Astrocyte of the hippocampus (primary cell): ENCODE measurements at places on chromosomes 6 and 20.
A peak's percentile ranks its signal among the peaks of the same experiment; 100 is the strongest.

DNA sequence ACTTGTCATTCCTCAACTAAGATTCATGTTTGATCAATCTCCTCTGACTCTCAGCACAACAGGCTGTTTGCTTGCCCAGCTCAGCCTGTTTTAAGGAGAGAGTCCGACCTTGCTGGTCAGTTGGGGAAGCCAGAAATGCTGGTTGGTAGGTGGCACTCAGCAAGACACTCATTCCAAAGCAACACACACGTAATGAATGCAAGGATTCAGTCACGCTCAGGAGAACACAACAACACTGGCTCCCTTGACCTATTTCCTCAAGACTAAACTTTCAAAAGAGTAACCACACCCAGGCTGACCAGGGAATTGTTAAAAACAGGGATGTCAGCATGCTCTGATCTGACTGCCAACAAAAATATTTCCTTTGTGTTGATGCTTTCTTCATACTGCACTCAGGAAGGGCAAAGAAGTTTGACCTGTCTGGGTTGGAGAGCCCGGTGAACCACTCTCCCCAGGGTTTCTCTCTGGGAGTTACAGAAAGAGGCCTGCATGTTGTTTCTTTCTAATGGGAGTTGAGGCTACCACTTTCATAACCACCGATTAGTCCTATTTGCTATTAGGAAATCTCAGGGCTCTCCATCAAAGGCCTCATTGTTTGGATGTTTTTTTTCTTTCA, 25.6 kb upstream of the PREP start:
- peak; percentile 69 for DNase-seq

DNA sequence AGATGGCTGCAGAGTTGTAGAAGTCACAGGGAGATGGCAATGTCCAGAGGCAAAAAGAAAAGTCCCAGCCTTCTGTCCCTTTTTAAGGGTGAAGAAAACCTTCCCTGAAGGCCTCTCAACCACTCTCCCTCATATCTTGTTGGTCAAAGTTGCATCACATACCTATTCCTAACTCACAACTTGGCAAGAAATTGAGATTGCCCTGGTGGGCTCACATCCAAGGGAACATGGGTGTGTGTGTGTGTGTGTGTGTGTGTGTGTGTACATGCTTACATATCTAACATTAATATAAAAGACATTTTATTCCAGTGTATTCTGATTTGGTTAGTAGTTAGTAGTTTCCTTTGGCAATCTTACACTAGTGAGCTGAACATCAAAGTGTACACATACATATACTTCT, 144.3 kb upstream of the SALL4 start:
- DNase-seq, result no peak

DNA sequence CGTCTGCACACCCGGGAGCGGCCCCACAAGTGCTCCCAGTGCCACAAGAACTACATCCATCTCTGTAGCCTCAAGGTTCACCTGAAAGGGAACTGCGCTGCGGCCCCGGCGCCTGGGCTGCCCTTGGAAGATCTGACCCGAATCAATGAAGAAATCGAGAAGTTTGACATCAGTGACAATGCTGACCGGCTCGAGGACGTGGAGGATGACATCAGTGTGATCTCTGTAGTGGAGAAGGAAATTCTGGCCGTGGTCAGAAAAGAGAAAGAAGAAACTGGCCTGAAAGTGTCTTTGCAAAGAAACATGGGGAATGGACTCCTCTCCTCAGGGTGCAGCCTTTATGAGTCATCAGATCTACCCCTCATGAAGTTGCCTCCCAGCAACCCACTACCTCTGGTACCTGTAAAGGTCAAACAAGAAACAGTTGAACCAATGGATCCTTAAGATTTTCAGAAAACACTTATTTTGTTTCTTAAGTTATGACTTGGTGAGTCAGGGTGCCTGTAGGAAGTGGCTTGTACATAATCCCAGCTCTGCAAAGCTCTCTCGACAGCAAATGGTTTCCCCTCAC, 21.0 kb downstream of the PRDM1 start:
- DNase-seq, result no peak

DNA sequence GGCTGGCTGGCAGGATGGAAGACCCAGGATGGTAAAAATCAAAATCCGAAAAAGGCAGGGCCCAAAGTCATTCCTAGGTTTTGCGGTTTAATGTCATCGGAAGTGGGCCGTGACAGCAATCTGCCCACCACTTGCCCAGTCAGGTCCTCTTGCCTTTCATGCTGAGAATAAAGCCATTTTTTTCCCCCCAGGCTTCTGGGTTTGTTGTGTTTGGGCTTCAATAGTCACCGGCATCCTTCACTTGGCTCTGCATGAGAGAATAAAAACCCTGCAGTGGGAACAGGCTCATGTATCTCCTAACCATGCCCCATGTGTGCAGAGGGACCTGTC, 56.1 kb downstream of the MEP1A start:
- DNase-seq, result no peak

GRCh38 chr20:8917084-8917483, 151.8 kb upstream of the PLCB4 start:
- no peak for DNase-seq

DNA sequence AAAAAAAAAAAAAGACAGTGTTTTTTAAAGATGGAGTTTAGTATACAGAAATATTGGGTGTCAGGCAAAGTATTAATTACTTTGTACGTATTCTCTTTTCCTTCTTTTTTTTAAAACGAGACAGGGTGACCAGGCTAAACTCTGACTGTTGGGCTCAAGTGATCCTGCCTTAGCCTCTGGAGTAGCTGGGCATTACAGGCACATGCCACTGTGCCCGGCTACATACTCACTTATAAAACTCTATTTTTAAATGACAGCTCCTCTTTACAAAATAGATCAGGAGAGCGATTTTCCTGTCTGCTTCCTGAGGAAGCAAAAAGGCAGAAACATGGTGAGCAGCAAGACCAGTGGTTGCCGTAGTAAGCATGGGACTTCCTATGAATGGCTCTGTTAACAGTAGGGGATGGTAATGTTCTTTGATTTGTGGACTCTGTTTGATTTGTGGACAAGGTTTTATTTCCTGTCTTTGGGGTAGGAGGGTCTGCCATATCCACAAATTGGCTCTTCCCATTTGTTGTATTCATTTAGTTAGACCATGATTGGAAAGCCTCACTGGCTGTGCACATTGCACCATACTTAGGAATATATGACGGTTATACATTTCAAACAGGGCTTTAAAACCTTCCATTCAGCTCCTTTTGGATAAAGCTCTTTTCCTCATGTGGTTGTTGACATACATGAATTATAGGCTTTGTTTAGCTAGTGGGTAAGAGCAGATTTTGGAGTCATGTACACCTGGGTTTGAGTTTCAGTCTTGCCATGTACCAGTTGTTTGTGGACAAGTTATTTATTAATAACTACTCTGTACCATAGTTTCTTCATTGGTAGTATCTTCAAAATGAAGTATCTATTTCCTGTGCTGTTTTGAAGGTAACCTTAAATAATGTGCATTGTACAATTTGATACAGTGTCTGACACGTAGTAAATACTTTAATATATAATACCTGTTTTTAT, 45.1 kb downstream of the PTPRA start:
- no peak for DNase-seq

DNA sequence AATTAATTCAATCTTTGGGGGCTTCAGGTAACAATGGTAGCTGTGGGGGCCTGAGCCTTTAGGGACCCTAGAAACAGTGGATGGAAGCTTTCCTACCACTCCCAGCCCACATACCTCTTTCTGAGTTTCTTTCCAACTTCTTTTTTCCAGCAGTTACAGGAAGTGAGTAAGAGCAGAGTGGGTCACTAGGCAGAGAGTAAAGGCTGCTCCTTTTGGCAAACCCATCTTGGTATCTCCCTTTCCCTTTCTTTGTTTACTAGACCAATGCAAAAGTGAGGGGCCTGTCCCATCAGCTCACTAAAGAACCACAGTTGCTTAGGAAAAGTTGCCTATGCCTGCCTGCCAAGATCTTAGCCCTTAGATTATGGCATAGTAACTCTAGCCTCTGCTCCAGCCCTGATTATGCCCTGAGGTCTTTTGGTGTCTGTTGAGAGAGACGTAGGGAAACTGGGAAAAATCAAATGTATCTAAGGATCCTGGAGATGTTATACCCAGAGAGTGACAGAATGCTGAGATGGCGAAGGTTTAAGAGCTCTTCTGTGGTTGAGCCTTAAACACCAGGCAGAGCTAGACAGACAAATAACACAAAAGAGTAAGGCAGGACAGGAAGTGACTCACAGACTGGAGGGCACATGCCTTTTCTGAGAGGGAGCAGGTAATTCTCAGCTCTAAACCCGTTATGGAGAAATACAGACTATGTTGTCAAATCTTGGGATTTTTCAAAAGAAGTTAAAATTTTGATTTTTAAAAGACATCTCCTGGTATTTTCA, 31.3 kb downstream of the TRMT6 start:
- DNase-seq, result peak; percentile 61

DNA sequence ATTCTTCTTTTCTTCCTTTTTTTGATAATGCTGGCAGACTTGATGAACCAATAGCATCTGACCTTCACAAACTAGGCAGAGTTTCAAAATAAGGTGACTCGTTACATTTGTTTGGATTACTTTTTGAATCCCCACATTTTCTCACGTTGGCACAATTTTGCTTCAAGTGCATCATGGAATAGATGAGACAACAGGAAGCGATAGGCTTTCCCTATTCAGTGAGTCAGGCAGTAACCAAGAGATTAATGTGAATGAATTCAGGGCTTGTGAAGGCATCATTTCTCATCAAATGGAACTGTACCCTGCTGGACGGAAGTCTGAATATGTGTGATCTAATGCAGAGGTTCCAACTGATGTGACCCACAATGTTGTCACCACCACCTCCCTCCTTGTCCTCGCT, 10.7 kb downstream of the RFPL4B start:
- DNase-seq, result peak; percentile 20

- DNase-seq, result peak; percentile 6
Measured at GRCh38 chr6:56148488-56149186, 98.7 kb downstream of the COL21A1 start.

DNA sequence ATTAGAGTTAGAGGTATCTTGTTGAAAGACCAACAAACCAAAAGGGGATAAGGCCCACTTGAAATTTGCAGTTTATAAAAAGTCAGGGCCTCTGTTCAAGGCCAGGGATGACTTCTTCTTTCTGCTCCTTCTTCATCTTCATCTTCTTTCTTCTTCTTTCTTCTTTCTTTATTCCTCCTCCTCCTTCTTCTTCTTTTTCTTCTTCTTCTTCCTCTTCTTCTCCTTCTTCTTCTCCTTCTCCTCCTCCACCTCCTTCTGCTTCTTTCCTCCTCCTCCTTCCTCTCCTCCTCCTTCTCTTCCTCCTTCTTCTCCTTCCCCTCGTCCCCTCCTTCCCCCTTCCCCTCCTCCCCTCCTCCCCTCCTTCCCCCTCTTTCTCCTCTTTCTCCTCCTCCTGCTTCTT, 18.4 kb upstream of the ZNF292 start:
- no peak for DNase-seq

- DNase-seq, result no peak
Measured at GRCh38 chr6:117393045-117393444, 32.7 kb downstream of the ROS1 start.

GRCh38 chr6:38703949-38704590, 1.1 kb upstream of the GLO1 start:
- DNase-seq, result no peak

DNA sequence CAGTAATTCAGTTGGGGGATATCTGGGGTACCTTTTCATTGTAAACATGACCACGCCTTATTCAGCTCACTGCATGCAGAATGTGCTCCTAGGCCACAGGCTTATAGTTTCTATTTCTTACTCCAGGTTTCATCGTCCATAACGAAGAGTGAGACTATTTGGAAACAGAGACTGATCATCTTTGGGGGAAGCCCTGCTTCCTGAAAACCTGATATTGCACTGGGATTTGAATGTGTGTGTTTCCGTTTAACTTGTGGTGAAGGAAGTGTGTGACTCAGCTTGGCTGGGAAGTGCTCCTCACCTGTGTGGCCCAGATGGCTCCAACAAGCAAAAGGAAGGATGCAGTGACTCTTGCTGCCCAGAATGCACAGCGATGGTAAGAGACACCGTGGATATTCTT, 19.6 kb upstream of the LTV1 start:
- peak; percentile 11 for DNase-seq

DNA sequence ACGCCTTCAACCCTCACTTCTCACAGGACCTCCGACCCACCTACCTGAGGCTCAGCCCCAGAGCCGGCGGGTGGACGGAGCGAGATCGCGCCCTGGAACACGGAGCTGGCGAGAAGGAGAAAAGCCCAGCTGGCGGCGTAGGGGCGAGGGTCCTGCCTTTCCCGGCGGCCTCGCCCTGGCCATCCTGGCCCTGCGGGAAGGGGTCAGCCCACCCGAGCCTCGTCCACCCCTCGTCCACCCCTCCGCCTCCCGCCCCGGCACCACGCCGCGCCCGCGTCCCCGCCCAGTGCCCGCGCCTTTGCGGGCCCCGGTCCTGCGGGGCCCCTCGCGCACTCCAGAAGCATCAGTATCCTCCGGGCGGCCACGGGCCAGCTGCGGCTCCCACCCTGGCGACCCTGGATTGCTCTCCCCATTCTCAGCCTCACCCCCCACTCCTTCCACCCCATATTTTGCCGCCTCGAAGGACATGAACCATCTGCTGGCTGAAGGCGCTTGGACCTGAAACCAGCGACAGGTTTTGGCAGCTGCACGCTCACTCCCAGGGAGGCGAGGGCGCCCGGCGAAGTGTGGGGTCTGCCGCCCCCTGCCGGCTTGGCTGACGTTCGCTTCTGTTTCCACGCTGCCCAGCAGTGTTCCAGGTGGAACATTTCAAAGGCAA, 65.1 kb downstream of the PLG start:
- DNase-seq, result peak; percentile 86

- DNase-seq, result no peak
Measured at GRCh38 chr6:3382326-3383279, 74.2 kb downstream of the SLC22A23 start.

- DNase-seq, result no peak
Measured at GRCh38 chr20:12331236-12331635, 413.5 kb downstream of the BTBD3 start.

- no peak for DNase-seq
Measured at GRCh38 chr20:37567671-37568588, 40.3 kb upstream of the BLCAP start.

DNA sequence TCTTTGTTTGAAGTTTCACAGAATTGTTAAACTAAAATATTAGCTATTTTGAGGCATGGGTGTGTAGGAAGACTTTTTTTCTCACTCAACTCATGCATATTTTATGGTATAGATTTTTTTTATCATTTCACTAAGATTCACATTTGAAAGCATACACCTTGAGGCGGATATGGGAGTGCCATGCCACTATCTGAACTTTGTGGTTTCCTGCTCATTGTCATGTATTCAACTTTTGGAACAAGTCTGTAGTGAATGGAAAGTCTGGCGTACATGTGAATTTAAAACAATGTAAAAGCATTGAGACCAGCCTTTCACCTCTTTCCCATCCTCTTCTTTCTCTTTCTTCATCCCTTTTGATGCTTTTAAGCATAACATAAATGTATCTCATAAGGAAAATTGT, 147.9 kb downstream of the TPBG start:
- DNase-seq, result no peak

GRCh38 chr20:32886652-32887051, 27.9 kb downstream of the EFCAB8 start:
- no peak for DNase-seq

GRCh38 chr6:38587766-38588362, 51.9 kb downstream of the BTBD9 start:
- DNase-seq, result no peak

GRCh38 chr20:43853174-43853803, 61.4 kb upstream of the TOX2 start:
- DNase-seq, result peak; percentile 24
